ENCODE measurements at places on chromosomes 1 and 21.

DNA sequence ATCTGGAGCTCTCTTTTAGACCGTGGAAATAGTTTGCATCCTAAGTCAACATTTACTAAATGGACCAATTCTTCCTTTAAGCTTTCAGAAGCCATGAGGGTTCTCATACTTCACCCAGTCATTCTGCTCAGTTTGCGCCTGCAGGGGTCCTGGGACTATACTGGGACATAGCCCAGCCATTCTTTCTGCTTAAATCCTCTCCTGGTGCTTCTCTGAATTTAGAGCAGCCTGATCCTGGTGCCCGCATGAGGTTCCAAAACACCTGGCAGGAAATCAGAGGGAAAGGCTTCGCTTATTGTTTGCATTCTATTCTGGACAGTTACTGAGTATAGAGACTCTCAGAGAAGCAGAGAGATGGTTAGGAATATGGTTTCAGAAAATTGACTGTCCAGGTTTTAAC is 27.0 kb downstream of the TNN start:
- no peak for DNase-seq

GRCh38 chr21:26280148-26280547 is 109.6 kb upstream of the APP start:
- DNase-seq, result no peak

- DNase-seq, result no peak
Observed at GRCh38 chr1:76957961-76958360, 90.7 kb downstream of the ST6GALNAC5 start.

- no peak for DNase-seq
Observed at GRCh38 chr1:219427403-219427802, 185.5 kb downstream of the ZC3H11B start.

GRCh38 chr1:3908886-3909517 is 8.9 kb upstream of the C1orf174 start:
- no peak for DNase-seq

- no peak for DNase-seq
Observed at GRCh38 chr1:83978056-83978455, 20.9 kb downstream of the TTLL7 start.

DNA sequence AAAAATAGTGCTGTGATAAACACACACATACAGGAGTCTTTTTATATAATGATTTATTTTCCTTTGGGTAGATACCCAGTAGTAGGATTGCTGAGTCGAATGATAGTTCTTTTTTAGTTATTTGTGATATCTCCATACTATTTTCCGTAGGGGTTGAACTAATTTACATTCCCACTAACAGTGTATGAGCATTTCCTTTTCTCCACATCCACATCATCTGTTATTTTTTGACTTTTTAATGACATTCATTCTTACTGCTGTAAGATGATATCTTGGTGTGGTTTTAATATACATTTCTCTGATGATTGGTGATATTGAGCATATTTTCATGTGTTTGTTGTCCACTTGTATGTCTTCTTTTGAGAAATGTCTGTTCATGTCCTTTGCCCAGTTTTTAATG is 78.3 kb downstream of the NIBAN1 start:
- DNase-seq, result no peak

DNA sequence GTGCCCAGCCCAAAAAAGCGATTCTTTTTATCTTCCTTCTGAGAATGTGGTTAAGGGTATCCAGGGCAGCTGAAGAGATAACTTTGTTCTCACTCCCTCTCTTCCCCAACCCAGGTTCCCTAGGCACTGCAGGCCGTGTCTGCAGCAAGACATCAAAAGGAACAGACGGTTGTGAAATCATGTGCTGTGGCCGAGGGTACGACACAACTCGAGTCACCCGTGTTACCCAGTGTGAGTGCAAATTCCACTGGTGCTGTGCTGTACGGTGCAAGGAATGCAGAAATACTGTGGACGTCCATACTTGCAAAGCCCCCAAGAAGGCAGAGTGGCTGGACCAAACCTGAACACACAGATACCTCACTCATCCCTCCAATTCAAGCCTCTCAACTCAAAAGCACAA is 11.4 kb downstream of the WNT2B start:
- no peak for DNase-seq

Data from fibroblast of lung (primary cell).